Fibroblast of skin of back (primary cell): ENCODE measurements at places on chromosomes 7 and 10.
A peak's percentile ranks its signal among the peaks of the same experiment; 100 is the strongest.

- no peak for DNase-seq
Observed at GRCh38 chr10:81961451-81962184, 86.6 kb downstream of the NRG3 start.

DNA sequence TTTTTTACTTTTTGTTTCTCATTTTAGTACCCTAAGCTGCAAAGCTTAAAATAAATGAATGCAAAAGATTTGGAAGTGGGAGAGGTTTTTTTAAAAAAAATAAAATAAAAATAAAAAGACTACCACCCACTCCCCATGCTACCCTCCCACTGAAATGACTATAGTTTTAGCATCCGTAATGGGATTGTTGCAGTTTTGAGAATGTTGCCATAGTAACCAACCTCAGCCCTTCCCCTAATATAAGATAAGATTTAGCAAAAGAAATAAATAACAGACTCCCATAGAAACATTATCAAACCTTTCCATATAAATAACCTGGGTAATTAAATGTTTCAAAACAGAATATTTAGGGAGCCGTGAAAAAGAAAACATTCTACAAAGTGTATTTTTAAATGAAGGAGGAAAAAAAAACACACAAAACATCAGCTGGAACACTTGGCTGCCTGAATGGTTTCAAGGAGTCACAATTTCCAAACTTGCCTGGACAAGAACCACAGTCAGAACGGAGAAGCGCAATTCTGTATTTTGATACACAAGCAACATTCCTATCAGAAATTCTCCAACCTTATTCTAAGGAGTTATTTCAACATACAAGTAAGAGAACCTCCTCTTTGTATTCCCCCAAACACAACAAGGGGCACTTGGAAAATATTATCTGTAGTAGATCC is 57.4 kb downstream of the DGKI start:
- no peak for DNase-seq

- no peak for DNase-seq
Observed at GRCh38 chr10:24156686-24157085, 52.3 kb upstream of the KIAA1217 start.

DNA sequence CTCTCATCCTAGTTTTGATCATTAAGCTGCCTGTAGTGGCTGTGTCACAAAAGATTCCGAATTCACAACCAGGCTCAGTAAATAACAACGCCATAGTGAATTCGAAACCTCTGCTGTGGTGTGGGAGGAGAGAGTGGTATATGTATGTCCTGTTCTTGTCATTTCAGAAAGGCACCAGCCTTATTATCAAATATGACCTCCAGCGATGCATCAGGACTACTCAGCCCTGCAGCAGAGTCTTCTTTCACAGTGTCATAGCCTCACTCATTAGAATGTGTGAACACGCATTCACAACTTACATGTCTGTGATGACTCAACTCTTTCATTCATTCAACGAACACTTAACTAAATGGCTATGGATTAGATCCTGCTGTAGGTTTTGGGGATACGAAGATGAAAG is 15.3 kb downstream of the AOC1 start:
- no peak for DNase-seq

GRCh38 chr10:27454837-27455236 is 49.3 kb upstream of the RAB18 start:
- DNase-seq: no peak

DNA sequence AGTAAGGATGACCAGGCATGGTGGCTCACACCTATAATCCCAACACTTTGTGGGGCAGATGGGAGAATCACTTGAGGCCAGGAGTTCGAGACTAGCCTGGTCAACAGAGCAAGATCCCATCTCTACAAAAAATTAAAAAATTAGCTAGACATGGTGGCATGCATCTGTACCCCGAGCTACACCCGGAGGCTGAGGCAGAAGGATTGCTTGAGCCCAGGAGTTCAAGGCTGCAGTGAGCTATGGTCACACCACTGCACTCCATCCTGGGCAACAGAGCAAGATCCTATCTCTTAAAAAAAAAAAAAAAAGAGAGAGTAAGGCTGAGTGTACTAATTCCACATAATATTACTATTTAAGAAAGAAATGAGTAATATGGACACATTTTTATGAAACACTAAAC is 3.8 kb downstream of the P4HA1 start:
- DNase-seq: no peak

DNA sequence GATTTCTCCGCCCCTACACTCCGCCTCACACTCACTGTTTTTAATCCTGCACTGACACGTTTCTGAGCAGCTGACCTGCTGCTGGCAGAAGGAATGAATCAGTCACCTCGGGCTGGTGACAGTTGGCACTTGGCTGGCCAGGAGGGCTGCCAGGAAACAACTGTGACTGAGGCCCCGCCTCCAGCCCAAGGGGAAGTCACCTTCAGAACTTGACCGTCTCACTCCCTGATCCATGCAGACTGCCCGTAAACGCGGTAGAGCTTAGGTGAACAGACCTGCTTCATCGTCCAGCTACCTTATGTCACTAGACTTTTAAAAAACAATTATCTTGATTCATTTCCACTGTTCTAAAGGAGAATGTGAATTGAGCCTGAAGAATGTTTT is 107.5 kb downstream of the DOCK1 start:
- DNase-seq: peak; percentile 12

- DNase-seq: no peak
Observed at GRCh38 chr10:124071141-124071540, 22.3 kb downstream of the CHST15 start.

GRCh38 chr7:99910976-99911375 is 8.4 kb downstream of the TRIM4 start:
- DNase-seq: no peak

DNA sequence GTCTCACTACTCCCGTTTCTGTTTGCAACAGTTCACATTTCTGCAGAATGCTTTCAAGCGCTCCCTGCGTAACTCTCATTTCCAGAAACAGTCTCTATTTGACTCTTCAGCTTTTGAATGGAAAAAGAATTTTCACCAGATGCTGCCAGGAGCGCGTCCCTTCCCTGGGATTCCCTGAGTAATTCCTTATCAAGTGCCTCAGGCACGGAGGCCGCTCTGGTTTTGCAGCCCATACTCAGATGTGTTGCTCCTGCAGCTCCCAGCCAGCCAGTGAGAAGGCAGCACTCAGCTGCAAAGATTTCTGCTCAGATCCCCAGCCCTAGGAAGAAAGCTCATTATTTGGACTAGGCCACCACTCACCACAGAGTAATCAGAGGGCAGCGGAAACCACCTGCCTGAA is 161.1 kb upstream of the CHST15 start:
- no peak for DNase-seq
